ENCODE measurements at places on chromosomes 6 and 20.

GRCh38 chr6:130620338-130620781, 206.8 kb upstream of the SMLR1 start:
- DNase-seq = no peak

GRCh38 chr6:6521961-6522482, 66.5 kb upstream of the LY86 start:
- DNase-seq = no peak

DNA sequence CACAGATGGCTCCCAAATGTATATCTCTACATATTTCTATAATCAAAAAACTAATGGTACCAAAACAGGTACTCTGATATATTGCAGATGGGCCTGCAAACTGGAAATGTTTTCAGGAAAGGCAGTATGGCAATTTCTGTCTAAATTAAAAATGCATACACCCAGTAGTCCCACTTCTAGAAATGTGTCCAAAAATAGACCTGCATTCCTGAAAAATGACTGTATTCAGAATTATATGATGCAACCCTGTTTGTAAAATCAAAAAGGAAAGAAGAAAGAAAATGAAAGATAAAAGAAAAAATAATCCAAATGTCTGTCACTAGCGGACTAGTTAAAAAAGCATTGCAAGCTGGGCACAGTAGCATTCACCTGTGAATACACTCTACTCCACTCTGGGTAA, 12.9 kb upstream of the MICB start:
- DNase-seq = no peak

DNA sequence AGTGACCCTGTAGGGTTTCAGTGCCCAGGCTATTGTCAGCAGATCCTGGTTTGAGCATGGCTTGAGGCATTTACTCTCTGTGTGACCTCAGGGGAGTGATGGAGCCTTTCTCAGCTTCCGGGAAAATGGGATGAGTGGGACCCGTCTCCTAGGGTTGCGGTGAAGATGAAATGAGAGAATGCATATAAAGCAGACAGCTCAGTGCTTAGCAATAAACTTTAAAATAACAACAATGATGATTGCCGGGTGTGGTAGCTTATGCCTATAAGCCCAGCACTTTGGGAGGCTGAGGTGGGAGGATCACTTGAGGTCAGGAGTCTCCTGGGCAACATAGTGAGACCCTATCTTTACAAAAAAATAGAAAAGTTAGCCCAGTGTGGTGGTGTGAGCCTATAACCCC, 106.0 kb upstream of the MTHFD1L start:
- DNase-seq = no peak

- DNase-seq = no peak
These were observed 84.2 kb downstream of the MRPL14 start for GRCh38 chr6:44042989-44043478.

- DNase-seq = no peak
These were observed 61.3 kb downstream of the ZDHHC14 start for GRCh38 chr6:157442291-157442690.

DNA sequence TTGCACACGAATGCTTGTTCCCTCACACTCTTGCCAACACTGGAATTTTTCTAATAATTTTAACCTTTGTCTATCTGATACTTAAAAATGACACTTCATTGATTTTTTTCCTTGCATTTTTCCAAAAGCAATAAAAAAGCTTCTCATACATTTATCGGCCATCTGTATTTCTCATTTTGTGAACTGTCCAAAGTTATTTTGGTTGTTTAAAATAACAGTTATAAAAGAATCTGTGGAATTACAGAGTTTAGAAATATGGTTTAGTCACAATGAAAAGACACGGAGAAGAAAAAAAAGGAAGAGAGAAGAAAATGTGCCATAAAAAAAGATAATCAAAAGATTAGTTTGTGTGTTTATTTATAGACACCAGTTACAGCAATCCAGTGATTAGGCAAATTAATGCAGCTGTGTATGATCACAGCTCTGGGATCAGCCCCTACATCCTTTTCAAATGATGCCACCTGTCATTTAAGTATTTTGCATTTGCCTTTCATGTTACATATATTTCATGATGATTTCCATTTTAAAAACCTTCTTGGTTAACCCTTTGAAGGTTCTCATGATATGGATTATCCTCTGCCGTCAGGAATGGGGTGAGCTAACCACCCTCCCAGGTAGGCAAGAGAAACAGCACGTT, 171.7 kb downstream of the BACH2 start:
- DNase-seq = no peak

DNA sequence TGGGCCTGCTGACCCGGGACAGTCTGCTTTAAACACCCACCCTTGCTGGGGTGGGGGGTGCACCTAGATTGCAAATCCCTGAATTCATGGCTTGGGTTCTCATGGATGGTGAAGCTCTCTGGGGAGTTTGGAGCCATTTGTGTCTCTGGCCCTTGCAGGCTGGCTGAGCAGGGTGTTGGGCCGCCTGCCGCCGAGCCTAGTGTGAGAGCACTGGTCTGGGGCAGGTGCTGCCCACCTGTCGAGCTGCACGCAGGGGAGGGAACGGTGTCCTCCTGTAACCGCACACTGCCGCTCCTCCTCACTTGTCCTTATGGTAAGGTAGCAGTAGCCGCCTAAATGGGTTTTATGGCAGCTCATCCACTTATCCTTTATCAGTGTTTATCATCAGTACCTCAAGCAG, 143.9 kb downstream of the DTNBP1 start:
- DNase-seq = no peak

DNA sequence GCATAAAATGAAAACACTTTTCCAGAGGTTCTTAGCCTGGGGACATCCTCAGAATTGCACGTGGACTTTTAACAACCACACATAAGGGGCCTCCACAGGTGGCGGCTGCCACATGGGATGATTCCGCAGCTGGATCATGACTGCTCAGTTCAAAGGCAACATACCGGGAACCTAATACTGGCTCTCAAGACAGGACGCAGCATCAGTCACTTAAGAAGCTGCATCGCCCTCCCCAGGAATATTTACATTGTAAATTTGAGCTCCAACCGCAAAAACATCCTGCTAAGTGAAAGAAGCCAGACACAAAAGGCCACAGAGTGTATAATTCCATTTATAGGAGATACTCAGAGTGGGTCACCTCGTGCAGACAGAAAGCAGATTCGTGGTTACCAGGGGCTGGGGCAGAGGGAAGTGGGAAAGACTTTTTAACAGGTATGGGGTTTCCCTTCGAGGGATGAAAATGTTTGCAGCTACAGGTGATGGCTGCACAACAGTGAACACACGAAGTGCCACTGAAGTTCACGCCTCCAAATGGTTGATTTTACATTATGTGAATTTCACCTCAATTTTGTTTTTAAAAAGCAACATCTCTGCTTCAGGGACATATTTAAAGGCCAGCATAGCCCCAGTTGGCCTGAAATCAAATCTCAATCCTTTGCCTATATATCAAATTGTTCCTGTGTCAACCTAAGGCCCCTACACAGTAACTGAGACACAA, 141.5 kb downstream of the BMP7 start:
- DNase-seq = no peak

- DNase-seq = no peak
These were observed 481.6 kb downstream of the PRKN start for GRCh38 chr6:162245830-162246420.

- DNase-seq = no peak
These were observed 2.2 kb downstream of the SLC13A3 start for GRCh38 chr20:46648903-46649649.

DNA sequence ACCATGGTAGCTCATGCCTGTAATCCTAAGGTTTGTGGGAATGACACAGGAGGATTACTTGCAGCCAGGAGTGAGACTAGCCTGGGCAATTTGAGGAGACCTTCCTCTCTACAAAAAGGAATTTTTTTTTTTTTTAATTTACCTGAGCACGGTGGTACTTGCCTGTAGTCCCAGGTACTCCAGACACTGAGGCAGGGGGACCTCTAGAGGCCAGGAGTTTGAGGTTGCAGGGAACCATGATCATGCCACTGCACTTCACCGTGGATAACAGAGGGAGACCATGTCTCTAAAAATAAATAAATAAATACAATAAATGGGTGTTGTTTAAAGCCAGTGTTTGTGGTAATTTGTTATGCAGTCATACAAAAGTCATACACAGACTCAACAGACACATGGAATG, 2.4 kb upstream of the HLA-F start:
- no peak for DNase-seq

- no peak for DNase-seq
These were observed 61.4 kb downstream of the CARMIL1 start for GRCh38 chr6:25340431-25341202.

GRCh38 chr6:133447924-133448323, 206.8 kb downstream of the EYA4 start:
- no peak for DNase-seq

DNA sequence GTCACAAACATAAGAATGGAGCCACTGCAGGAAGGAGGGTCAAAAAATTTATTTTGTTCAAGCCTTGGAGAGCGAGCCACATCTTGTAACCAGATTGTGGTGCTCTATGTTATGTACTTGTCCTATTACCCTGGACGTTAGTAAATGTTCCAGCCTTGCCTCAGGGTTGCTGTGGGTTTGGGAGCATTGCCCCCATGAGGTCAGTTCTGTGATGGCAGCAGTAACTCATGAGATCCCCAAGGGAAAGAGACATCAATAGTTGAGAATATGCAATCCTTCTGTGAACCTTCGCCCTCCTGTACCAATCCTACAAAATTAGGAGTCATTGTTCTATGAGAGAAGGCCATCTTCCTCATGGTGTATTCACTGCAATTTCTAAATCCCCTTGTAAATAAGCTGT, 16.4 kb upstream of the CFAP206 start:
- DNase-seq = no peak

DNA sequence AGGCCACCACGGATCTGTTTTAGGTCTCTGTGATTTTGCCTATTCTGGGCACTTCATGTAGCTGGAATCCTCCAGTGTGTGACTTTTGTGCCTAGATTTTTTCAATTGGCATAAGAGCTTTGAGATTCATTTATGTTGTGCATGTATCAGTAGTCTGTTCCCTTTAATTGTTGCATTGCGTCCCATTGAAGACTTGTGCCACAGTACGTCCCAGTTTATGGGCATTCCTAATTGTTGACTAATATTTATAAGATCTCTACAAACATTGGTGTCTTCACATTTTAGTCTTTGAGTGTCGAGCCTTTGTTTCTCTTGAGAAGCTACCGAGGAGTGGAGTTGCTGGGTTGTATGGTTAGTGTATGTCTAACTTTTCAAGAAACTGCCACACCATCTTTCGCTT, 704 bp upstream of the FAM210B start:
- no peak for DNase-seq
